ENCODE measurements at places on chromosomes 1 and 21.

- no peak for DNase-seq
Observed at GRCh38 chr1:164858096-164858632, 299.2 kb downstream of the PBX1 start.

DNA sequence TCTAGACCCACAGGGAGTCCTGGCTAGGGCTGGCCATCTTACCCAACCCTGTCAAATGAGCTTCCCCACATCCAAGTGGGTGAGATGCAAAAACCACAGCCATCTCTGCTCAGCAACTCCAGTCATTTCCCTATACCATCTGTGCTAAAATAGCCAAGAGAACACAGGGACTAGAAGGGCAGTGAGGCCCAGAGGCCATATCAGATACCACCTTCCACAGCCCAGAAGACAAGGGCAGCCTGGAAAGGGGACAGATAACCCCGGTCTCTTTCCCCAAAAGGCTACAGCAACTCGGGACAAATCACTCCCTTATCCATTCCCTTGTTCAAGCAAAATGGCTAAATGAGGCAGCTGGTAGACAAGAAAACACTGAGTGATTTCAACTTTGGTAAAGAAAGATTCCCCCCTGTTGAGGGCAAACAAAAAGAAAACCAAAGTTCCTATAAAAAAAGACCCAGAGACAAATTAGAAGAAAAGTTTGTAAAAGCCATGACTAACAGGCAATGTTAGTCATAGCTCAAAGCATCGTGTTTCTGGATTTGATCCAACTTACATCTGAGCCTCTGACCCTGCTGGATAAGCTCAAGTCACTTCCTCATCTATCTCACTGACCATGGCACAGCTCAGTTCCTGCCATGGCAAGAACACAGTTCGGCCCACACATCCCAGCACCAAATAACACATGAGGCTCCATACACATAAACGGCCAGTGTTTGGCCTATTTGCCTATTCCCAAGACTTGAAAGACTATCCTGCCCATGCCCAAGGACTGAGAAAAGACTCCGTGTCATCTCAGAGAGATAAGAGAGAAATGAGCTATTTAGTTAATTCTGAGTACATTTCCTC is 3.1 kb downstream of the LAMB3 start:
- DNase-seq = no peak

GRCh38 chr1:14598007-14598497 is 433 bp upstream of the KAZN start:
- DNase-seq = no peak

DNA sequence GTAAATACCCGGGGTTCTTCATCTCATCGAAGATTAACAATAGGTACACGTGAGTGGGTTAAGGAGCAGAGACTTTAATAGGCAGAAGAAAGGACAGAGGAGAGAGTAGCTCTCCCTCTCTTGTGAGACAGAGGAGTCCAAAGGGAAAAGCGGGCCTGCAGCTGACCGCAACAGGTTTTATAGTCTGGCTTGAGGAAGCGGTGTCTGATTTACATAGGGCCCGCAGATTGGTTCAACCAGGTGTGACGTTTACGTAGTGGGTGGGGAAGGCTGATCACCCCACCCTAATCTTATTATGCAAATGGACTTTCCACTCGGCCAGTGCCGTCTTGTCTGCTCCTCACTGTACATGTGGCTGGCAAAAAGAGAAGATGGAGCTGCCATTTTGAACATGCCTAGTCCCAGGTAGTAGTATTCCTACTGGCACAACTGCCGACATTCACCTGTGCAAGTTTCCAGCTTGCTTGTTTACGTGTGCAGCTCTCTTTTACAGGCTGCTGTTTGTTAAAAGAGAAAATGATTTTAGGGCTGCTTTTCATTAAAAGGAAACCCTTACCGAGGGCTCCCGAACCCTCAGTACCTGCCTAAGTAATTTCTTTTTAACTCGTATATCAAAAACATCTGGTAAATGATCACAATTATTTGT is 10.6 kb downstream of the CDC14A start:
- DNase-seq = no peak

GRCh38 chr21:39094087-39094780 is 89.0 kb downstream of the PSMG1 start:
- DNase-seq = no peak

GRCh38 chr1:53725238-53725689 is 13.7 kb downstream of the GLIS1 start:
- DNase-seq = no peak

DNA sequence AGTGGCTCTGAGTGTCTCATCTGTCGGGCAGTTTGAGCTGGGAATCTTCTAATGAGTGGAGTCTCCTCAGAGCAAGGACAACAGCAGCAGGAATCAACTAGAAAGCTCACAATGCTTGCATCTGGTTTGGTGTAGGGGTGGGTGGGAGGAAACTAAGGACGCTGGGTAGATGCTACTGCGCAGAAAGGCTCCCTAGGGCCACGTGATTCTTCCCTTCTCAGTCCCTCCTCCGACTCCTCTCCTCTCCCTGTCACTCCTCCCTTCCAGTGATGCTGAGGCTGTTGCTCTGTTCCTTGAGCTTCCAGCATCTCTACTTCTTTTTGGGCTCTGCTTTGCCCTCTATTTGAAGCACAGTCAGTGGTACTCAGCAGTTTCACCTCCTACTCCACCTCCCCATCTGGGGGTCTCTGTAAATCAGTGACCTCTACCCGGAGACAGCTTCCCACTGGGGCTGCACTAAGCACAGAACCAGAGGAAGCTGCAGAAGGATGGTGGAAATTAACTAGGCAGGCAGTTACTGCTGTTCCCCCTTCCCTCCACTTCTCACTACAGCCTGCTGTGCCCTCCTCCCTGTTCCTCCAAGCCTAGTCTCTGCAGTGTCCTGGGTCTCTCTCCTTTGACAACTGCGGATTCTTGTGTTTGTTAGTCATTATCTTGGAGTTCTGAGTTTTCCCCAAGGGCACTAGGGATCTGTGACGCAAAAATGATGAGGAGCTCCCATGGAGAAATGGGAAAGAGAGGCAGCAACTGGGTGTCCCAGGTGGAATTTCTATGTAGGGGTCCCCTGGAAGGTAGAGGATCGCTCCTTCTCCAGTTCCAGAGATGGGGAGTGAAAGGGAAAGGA is 5.8 kb downstream of the LINGO4 start:
- no peak for DNase-seq

- no peak for DNase-seq
Observed at GRCh38 chr1:207649210-207649753, 4.3 kb downstream of the CR1L start.

GRCh38 chr1:204607910-204608309 is 77.6 kb downstream of the LRRN2 start:
- no peak for DNase-seq

GRCh38 chr1:178564086-178564782 is 51.3 kb downstream of the TEX35 start:
- no peak for DNase-seq

- DNase-seq = no peak
Observed at GRCh38 chr1:26822737-26823395, 3.6 kb upstream of the ZDHHC18 start.

DNA sequence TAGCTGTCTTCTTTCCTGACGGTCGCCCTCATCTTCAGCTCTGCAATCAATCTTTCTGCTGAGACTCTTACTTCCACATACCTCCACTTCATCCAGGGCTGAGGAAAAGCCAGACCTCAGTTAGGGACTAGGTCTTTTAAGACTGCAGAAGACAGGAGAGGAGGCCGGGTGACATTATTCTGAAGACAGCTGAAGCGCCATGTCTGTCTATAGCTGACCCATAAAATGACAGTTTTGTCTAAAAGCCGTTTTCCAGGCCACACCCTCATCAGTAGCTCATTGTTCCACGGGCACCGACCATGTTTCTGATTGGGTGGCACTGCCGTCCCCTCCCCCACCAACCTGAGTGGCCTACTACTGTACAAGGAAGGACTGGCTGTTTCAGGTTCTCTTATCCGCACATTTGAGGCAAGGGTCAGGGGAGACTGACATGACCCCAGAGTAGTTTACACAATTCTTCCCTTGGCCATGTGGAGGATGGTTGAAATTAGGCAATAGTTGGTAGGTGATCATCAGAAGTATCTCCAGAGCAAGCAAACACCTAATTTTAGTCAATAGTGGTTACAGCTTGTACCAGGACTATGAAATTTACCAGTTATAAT is at the start of gene ADCY10:
TSS of gene ADCY10 (minus strand) at position 240 of the 602 bp plus-strand sequence. CDS start 8,994 bp downstream, outside the sequence.
- DNase-seq = no peak

- DNase-seq = no peak
Observed at GRCh38 chr1:159140474-159140873, 30.9 kb upstream of the CADM3 start.

DNA sequence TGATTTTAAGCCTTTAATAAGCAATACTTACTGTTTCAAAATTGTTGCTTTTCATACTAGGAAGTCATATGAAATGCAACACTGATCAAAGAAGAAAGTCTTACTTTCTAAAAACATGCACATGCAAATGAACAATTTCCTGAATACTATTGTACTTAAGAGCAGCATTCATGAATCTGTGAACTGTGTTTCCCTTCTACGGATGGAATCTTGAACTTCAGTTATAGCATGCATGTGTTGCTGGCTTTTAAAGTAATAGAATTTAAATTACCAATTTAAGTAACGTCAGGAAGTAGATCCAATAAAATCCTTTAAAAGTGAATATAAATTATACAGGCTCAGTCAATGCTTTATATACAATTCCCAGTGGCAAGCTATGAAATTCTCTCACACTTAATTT is 348.9 kb downstream of the KCNT2 start:
- no peak for DNase-seq

- no peak for DNase-seq
Observed at GRCh38 chr1:207486198-207486597, 9.8 kb upstream of the CR1 start.

- DNase-seq = no peak
Observed at GRCh38 chr21:45724345-45724961, 80.9 kb downstream of the PCBP3 start.
